ENCODE measurements at places on chromosomes 6 and 20.

- no peak for DNase-seq
Observed at GRCh38 chr20:21507400-21508229, 6.2 kb downstream of the NKX2-2 start.

GRCh38 chr6:56688521-56688920 is 45.8 kb upstream of the DST start:
- no peak for DNase-seq

DNA sequence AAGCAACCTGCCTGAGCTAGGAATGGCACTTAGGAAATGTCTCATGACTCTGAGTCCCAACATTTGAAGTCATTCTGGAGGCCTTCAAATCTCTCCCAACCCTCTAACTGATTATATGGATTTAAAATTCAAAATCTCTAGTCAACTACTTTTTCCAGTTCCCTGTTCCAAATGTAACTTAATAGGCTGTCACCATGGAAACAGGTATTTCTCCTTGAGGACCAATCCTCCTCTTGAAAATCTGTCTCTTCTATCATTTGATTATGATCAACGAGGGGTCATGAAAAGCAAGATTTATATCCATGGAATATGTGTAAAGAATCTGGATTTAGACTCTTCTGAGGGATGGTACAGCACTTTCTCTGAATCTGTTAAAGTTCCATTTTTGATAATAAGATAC is 127.3 kb upstream of the DTNBP1 start:
- no peak for DNase-seq

GRCh38 chr6:85459224-85459901 is 9.5 kb downstream of the NT5E start:
- no peak for DNase-seq

DNA sequence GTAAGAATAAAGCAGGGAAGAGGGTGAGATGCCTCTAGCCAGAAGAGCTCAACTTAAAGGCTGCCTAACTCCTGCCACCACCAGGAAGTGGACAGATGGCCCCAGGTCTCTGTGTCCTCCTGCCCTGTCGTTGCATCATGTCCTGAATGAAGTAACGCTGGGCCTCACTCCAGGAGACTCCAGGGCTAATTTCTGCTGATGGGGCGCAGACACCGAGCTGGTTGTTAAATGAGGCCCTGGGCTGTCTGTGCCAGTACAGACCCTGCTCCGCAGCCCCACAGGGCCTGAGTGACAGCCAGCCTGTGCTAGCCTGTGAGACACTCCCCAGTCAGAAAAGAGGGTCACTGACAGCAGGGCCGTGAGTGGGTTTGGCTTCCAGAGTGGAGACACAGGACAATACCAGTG is 6.5 kb downstream of the IP6K3 start:
- no peak for DNase-seq

GRCh38 chr6:3646616-3647362 is 104.7 kb downstream of the PXDC1 start:
- no peak for DNase-seq

DNA sequence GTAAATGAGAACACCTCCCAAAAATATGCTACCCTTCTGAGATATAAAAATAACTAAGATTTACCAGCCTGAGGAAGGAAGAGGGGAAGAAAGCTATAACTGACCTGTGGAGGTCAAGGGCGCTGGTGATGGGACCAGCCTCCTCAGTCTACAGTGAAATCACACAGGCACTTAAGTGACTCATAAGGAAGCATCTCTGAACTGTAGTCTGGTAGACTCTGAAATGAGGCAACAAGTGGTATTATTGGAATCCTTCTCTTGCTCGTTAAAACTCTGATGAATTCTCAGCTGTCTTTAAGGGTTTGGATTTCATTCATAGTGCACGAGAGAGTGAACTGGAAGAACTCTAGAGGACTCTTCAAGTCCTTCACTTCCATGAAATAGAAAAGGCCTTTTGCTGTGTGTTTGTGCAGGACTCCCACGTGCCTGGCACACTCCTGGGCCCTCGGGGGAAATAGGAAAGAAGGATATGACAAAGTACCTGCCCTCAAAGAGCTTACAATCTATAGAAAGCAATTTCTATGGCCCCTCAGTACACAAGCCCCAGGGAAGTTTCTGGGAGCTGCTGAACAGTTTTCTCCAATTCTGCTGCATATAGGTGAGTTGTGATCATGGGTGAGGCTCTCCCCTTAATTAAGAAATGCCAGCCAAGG is 231.8 kb upstream of the RREB1 start:
- no peak for DNase-seq

- peak; percentile 13 for DNase-seq
Observed at GRCh38 chr20:5171064-5171789, 44.4 kb downstream of the CDS2 start.

GRCh38 chr6:21505574-21505990 is 88.0 kb upstream of the SOX4 start:
- DNase-seq = no peak

DNA sequence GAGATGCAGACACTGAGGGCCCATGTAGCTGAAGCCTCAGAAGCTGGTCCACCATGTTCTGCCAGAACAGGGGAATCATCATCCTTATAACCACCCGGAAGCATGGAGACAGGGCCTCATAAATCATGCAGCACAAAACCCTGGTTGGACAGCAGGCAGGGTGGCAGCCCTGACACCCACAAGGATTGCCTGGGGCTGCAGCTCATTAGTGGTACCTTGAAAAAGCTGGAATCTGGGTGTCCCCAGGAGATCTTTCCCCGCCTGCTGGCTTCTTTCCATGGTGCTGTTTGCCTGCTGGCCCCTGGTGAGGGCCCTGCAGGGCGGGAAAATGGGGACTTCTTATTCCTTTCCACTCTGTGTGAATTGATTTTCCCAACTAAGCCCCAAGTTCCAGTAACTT is 50.6 kb upstream of the GGTLC1 start:
- no peak for DNase-seq
